ENCODE measurements at places on chromosomes 12 and 14.

DNA sequence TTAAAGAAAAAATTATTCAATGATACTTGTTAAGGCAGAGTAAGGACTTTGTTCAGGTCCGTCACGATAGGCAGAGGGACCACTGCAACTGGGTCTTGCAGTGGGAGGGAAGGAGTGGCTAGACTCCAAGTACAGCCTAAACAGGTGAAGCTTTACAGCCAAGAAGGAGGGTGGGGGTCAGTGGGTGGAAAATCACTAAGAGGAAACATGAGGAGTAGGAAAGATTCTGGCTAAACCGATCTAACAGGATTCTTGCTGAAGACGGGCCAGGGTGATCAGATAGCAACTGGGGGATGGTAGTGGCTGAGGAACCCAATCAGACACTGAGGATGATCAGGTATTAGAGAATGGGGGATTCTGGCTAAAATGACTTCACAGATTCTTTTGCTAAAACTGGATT is 100.2 kb downstream of the TTC7B start:
- no peak for DNase-seq

GRCh38 chr12:80374615-80375014 is 69.4 kb upstream of the PTPRQ start:
- no peak for DNase-seq

GRCh38 chr12:89775063-89775985 is 66.7 kb upstream of the ATP2B1 start:
- DNase-seq: no peak

- DNase-seq: no peak
Measured at GRCh38 chr12:128155571-128155970, 111.4 kb upstream of the TMEM132C start.

DNA sequence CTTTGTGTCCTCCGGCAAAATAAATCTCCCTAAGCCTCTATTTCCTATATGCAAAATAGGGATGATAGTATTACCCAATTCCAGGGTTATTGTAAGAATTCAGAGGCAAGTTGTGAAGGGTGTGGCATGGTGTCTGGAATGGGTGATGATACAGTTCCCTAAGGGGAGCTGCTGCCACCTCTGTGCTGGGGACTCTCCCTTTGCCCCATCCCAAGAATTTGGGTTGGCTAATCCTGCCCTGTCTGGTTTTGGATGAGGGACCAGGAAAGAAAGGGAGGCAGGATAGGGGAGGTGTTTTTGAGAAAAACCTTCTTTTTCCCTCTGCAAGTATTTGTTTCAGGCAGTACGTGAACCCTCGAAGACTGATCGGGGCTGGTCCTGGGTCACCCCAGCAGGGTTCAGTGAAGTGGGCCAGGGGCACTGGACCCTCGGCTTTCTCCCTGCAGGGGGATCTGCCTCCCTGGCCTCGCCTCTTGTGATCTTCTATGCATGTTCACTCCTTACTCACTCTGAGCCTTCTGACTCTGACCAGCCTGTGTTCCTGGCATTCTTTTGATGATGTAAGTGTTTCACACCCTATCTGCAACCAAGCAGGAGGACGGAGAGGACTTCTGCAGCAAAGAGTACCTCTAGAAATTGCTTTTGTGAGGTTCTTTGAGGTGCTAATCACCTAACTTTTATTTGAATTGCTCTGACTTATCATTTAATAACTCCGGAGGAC is 60.8 kb downstream of the RASSF3 start:
- no peak for DNase-seq

DNA sequence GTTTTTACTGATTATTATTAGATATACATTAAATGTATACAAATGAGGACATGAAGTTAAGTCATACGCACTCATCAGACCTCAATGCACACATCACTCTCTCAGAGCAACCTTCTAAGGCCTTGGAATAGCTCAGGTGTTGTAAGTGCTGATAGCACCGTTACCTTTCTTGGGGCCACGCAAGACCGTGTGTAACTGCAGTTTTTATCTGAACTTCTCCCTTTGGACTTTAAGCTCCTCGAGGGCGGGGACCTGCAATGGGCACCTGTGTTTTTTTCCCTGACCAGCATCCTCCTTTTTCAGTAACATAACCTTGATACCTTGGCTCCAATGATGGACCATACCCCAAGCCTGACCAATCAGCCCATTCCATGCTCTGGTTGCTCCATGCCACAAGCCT is 136.5 kb upstream of the TMCC3 start:
- no peak for DNase-seq

- DNase-seq: no peak
Measured at GRCh38 chr12:1911598-1912575, 6.6 kb downstream of the CACNA2D4 start.

DNA sequence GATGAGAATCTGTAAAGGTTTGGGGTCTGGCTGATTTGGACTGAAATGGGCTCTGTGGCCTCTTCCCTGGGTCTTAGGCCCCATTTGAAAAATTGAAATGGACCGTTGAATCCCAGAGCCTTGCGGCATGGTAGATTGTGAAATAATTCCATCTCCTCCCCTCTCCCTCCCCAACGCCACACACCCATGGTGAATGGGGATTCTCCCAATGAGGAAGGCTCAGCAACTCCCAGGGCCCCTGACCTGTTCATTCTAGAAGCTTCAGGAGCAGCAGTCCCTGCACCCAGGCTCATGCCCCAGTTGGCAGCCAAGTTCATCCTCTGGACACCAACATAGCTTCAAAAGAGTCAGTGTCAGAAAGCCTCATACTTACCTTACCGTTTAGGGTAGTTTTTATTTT is 217.4 kb downstream of the ZFP36L1 start:
- no peak for DNase-seq

- DNase-seq: no peak
Measured at GRCh38 chr12:28869197-28869596, 279.9 kb upstream of the FAR2 start.

GRCh38 chr12:47742253-47742825 is 16.3 kb downstream of the RAPGEF3 start:
- DNase-seq: peak; percentile 57

- no peak for DNase-seq
Measured at GRCh38 chr14:62079038-62079437, 316.8 kb downstream of the SNAPC1 start.

DNA sequence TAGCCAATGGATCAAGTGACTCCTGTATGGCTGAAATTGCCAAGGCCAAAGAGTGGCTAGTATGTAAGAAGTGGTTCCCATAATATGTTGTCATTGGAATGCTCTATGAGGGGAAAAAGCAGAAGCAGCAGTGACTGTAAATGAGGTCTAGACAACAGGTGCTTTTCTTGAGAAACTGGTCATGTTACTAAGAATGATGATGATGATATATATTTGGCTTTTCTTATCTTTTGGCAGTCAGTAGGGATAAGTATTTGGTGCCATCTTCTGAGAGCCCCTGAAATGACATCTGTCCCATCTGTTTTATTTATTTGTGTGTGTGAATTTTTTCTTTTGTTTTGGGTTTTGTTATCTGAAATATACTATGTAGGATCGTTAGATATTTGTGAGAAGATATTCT is 141.7 kb downstream of the SYT1 start:
- DNase-seq: no peak

DNA sequence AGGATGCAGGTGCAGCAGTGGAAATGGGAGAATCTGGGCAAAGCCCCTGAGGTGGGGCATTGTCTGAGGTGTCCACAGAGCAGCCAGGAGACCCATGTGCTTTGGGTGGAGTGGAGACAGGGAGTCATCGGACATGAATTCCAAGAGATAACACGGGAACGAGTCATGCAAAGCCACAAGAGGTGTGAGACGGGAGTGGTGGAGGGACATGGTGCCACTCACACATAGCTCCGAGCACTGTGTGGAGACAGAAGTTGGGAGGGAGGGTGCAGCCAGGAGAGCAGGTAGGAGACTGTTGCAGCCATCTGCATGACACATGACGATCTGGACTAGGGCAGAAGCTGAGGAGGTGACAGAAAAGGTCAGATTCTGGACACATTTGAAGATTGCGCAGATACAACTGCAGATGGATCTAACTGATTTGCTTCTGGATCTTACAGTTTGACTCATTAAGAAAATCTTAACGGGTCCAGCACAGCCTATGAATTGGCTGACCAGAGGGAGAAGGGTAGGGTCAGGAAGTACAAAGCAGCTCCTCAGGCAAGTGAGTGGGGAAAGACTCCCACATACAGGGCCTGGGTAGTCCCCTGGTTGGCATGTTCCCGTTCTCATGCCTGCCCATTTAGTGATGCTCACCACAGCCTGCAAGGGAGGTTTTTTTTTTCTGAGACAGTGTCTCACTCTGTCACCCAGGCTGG is 379.8 kb downstream of the FUT8 start:
- DNase-seq: no peak

DNA sequence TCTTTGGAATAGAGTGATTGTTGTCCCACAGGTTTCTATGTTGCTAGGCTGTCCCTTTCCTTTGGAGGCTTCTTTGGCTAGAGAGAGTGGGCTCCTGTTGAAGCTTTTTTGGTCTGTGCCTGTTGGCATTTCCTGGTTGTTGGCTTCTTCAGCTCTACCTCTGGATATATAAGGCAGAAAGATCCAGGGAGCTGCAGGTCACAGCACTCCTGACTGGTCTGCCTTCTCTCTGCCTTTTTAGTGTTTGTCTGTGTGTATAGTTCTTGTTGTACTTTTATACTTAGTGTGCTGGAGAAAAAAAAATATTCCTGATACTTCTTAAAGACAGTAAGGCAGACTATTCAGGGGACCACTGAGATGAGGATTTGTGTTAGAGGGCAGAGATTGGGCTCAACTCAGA is 202.7 kb downstream of the FBXL14 start:
- no peak for DNase-seq

GRCh38 chr14:95527387-95528002 is 7.4 kb upstream of the GLRX5 start:
- DNase-seq: no peak
